ENCODE measurements at places on chromosomes 12 and 14.

DNA sequence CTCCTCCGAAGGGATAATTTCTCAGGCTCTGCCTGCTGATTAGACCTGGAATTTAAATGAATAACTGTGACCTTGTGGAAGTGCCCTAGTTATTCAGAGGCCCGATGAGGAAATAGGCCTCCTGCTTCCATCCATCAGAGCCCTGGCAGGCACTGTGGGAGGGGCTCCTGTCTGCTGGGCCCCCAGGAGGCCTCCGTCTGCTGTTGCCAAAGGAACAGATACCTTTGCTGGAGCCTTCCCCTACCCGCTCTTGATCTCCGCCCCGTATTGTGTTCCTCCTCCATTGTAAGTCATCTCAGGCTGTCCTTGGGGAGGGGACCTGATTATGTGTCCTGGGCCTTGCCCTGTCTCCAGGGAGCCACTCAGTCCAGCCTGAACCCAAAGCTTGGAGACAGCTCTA is 112.3 kb downstream of the NRXN3 start:
- peak; percentile 31 for DNase-seq

- DNase-seq: no peak
These were observed 79.9 kb downstream of the BCL11B start for GRCh38 chr14:99192028-99192621.

- no peak for DNase-seq
These were observed 16.6 kb upstream of the CLEC2A start for GRCh38 chr12:9948606-9949296.

- peak; percentile 69 for DNase-seq
These were observed 13.5 kb upstream of the TESPA1 start for GRCh38 chr12:54997929-54998522.

GRCh38 chr14:36424478-36425102 is 95.4 kb downstream of the NKX2-1 start:
- peak; percentile 100 for DNase-seq

DNA sequence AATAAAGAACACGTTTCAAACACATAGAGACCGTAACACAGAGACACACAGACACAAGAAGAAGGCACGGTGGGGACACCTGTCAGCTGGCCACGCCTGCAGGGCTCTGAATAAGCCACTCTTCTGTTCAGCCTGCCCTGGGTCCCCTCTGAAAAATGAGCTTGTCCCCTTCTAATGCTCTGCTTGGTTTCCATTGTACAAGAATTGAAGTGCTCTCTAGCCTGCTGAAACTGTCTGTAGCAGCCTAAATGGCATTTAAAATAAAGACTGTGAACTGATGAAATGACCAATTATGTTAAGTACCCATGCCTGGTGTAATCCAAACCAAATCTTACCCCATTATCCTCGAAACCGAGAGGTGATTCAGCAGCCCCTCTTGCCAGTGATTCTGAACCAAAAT is 139.8 kb downstream of the FOXN3 start:
- DNase-seq: peak; percentile 91

GRCh38 chr12:132525833-132526455 is 36.0 kb downstream of the FBRSL1 start:
- DNase-seq: no peak

DNA sequence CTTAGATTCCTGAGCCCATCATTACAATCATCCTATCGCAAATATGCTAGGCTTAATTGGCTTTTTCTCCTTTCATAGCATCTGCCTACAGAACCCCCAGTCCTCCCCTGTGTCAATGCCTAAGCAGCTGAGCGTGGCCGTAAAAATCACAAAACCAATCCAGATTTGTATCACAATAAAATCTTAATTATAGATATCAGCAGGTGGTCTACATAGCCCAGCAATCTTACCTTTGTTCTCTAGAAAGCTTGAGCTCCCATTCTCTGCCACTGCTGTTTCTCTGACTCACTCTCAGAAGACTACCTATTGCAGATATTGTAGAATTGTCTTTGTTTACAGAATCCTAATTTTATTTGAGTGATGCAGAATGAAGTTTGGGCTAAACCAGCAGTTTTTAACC is 37.9 kb upstream of the PPM1A start:
- DNase-seq: no peak

DNA sequence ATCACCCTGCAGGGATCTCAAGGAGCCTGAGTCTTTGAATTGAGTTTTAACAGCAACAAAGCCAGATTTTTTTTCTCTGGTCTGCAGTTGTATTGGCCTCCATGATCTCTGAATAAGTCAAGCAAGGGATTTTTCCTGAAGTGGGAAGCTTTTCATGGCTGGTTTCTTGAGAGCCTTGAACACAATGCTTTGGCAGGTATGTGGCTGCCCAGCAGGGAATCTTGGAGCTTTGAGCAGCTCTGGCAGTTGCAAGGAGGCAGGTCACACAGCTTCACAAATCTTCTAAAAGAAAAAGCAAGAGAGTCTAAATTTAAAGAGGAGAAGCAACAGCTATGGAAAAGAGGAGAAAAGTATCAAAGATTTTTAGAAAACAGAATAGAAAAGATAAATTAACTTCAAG is 60.1 kb downstream of the RPS29 start:
- DNase-seq: no peak

- DNase-seq: no peak
These were observed 11.8 kb upstream of the AMN1 start for GRCh38 chr12:31740628-31741027.

GRCh38 chr12:123957196-123957595 is 15.4 kb downstream of the CCDC92 start:
- DNase-seq: no peak

GRCh38 chr14:67982711-67983608 is 163.4 kb downstream of the RAD51B start:
- DNase-seq: no peak

DNA sequence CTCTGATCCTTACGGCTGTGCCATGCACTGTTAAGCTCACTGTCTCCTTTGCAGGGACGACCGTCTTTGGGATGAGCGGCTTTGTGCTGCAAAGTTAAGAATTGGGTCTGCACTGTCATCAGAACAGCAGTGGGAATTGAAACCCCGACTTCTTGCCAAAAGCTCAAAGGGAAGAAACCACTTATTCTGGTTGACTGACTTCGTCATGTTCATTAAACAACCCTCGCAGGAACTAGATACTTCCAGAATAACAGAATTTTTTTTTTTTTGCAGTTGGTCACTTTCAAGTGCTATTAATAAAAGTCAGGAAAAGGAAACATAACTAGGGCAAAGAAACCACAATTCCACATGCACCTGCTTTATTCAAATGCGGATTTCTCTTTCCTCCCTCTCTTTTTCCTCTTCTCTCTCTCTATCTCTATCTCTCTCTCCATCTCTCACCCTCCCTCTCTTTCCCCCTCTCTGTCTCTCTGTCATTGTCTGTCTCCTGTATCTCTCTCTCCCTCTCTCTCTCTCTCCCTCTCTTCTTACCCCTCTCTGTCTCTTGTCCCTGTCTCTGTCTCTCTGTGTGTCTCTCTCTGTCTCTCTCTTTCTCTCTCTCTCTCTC is 12.3 kb upstream of the GLT1D1 start:
- peak; percentile 21 for DNase-seq

- no peak for DNase-seq
These were observed 12.2 kb downstream of the TBX3 start for GRCh38 chr12:114671443-114672411.

- DNase-seq: peak; percentile 71
These were observed 157.4 kb upstream of the FOXG1 start for GRCh38 chr14:28608851-28609828.

DNA sequence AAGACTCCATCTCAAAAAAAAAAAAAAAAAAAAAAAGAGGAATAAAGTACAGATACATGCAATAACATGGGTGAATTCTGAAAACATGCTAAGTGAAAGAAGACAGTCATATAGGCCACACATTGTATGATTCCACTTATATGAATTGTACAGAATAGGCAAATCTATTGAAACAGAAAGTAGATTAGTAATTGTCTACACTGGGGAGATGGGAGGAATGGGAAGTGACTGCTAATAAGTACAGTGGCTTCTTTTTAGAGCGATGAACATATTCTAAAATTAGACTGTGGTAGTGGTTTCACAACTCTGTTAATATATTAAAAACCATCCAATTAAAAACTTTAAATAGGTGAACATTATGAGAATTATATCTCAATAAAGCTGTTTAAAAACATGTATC is 74.4 kb downstream of the ANKS1B start:
- no peak for DNase-seq

DNA sequence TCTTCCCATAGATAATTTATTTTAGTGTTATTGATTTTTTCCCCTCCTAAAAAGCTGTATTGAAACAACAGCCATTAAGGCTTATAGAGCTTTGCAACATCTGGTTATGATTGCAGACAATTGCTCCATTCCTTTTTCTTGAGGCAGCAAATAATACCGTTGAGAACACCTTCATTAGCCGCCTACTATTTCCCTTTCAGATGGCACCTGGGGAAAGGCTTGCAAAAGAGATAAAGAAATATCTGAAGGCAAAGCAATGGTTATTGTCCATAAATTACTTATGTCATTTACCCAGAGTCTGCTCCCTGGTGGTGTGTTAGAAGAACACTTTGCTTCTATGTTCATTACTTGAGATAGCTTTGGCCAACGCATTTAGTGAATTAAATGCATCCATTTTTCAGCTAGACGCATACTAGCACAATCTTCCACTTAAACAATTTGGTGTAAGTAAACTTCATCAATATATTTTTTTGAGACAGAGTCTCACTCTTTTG is 377.8 kb downstream of the KCNH5 start:
- DNase-seq: peak; percentile 71

- no peak for DNase-seq
These were observed 138.1 kb upstream of the C14orf180 start for GRCh38 chr14:104441275-104442106.

- no peak for DNase-seq
These were observed 32.3 kb downstream of the RAD51B start for GRCh38 chr14:67851785-67852410.

- no peak for DNase-seq
These were observed 388.9 kb downstream of the SOX5 start for GRCh38 chr12:23560611-23561010.

GRCh38 chr14:103923863-103924262 is 4.4 kb upstream of the TDRD9 start:
- DNase-seq: peak; percentile 75

GRCh38 chr12:29026419-29026818 is 122.7 kb upstream of the FAR2 start:
- DNase-seq: peak; percentile 97

- no peak for DNase-seq
These were observed 398.0 kb upstream of the GARIN6 start for GRCh38 chr12:99249543-99249942.

GRCh38 chr14:93713726-93714405 is 74.4 kb downstream of the PRIMA1 start:
- DNase-seq: no peak

DNA sequence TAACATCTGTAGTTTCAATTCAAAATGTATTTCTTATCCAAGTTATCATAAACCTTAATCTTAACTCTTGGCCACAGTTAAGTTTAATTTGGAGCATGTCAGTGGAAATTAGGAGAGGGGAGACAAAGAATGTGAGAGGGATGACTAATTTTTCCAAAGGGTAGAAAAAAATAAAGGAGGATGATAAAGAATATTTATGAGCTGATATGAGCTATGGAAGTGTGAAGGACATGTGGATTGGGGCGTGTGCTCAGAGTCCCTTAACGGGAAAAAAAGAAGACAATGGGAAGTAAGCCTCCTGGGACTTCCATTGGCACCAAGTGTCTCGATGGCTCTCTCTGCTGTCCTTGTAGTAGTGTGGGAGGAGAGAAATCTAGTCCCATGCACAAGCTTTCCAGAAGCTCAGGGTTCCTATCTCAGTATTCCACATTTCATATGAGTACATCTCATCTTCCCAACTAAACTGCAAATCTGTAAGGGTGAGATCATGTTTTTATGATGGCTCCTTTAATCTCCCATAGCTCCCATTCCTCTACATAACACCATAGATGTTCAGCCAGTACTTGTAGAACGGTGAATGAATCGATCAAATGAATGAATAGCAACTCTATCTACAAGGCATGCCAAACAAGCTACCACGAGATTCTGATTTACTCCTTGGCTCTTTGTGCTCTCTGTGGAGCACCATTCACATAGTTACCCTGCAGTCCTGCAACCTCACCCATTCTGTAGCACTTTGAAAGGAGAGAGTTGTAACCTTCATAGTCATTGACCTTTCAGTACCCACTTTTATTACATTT is 27.4 kb downstream of the BCL2L14 start:
- peak; percentile 2 for DNase-seq

DNA sequence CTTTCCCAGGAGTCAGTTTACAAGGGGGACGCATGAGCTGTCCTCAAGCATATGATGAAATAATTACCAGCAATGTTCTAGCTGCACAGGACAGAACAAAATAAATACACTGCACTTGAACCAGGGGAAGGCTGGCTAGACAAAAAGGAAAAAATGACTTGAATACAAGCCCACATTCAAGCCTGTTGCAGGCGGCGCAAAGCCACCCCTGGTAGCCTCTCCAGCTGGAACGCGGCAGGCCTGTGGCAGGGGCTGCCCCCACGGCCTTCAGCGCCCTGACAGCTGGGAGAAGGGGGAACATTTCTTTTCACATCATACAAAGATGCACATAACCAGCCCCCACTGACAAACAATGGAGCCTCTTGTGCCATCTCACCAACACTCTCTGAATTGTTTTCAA is 57.1 kb downstream of the TRAFD1 start:
- no peak for DNase-seq

- DNase-seq: no peak
These were observed 427.6 kb downstream of the IPO8 start for GRCh38 chr12:30268041-30268440.

DNA sequence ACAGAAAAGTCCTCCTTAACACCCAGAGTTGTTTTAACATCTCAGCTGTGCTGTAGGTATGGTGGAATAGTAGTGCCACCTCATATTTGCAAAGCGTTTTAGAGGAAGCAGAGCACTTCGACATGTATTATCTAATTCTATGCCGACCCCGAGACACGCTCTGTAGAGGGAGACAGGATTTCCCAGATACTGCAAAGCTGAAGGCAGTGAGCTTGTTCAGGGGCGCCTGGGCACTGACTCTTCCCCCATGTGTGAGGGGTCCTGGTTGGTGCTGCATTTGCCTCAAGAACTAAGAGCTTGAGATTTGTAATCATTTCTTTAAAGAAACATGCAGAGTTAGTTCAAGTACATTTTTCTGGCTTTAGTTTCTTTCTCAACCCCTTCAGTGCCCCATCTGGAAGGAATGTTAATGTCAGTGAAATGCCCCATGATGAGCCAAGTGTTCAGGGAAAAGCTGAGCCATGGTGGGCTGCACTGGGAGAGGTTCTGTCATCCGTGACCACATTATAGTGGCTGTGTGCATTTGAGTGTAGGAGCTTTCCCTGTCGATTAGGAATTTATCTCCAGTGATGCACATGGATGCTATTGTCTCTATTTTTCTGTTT is 66.3 kb downstream of the MBIP start:
- no peak for DNase-seq

All from NCI-H1417 (cell line).